CD8-positive, alpha-beta T cell (primary cell): ENCODE measurements at places on chromosomes 4 and X. TPM values are rescaled to one million over a fixed set of nuclear protein-coding genes. Genes with fewer than 3 reads are reported as not detected.

DNA sequence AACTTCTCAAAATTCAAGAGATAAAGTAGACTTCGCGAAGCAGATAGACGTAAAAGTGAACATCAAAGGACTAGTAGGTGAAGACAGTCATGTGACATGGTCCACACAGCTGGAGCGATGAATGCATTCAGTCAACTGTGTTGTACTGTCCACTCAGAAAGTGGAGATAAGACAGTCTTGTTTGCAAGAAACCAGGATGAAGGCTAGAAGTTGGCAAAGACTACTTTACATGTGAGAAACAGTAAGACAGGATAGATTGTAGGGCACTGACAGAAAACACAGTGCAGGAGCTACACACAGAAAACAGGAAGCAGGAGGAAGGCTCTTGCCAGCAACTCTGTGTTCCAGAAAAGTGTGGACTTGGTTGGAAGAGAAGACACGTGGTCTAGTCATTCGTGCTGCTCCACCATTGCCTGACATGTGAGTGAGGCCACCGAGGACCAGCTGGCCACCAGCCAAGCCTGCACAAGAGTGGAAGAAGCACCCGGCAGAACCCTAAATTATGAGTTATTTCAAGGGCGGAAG lies 78.9 kb downstream of the FAT1 start:
- no peak for DNase-seq

DNA sequence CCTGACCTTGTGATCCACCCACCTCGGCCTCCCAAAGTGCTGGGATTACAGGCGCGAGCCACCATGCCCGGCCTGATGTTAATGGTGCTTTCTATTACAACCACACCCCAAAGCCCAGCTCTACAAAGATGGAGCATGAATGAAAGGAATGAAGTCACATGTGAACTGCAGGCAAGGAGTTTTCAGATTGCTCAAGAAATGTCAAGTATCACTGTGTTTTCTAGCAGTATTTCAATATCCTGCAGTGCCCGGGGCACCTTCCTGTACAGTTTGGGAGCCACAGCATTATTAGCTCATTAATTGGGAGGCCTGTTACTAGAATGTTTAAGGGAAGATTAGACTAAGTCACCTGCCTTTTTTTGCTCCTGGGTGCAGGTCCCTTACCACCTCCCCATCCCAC lies 40.1 kb downstream of the PRIMPOL start:
- DNase-seq = no peak

DNA sequence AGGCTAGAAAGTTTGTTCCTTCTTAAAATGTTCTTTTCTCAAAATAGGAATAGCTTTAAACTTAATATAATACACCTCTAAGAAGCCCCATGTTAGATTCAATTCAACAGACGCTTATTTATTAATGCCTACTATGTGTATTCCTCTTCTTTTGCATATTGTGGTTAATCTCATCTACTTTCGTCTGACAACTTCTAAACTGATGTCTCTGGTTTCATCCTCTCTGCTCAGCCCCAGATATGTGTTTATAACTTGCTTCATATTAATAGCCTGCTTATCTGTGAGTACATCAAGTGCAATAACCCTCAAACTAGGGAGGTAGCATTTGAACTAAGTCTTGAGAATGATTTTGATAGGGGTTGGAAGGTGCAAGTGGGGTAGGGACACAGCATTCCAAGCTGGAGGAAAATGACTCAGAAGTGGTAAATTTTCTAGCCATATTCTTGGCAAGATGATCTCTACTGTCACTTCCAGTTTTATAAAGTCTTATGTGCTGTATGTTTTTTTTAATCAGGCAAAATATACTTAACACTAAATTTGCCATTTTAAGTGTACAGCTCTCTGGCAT lies 37.0 kb downstream of the STK26 start:
- DNase-seq = no peak

The GPR143 gene
- not detected for total RNA-seq

The SFRP2 gene
- not detected for total RNA-seq

GRCh38 chr4:74628852-74629620 lies 165.3 kb downstream of the BTC start:
- DNase-seq = no peak

GRCh38 chr4:14241574-14241973 lies 614.0 kb upstream of the BOD1L1 start:
- DNase-seq = no peak

The ZBTB33 gene
- 30.7 TPM for total RNA-seq

DNA sequence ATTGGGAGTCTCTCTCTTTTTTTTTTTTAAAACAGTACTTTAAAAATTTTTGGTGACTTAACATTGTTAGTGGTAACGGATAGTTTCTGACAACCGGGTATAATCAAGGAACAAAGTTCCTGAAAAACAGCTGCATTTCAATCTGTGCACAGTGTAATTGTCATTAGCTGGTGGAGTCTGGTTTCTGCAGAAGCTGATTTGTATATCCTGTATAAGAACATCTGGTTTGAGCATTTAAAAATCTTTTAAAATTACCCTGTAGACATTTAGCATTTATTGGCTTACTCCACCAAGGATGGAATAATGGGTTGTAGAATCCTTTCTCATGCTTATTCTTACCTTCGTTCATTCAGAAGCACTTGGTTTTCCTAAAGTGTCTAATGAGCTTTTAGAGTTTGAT lies 11.2 kb downstream of the JADE1 start:
- DNase-seq = no peak

- DNase-seq = no peak
Observed at GRCh38 chr4:160981083-160981482, 1182.7 kb downstream of the FSTL5 start.

The PPEF2 gene
- not detected for total RNA-seq

DNA sequence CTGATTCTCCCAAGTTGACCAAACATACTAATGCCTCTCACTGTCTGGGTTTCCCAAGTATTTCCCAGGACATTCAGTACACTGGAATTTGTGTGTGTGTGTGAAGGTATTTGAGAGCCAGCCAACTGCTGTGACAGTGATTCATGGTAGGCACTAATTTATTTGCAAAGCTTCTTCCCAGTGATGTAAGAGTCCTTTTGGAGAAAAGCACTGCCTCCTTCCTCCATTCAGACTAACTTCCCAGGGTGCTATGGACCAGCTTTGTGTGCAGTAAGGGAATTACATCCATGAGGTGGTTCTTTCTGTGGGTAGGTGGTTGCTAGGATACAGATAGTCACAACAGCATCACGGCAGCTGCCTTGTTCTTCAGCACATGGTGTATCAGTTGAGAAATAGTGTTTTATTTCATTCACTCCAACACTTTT lies 8.7 kb downstream of the EGF start:
- DNase-seq = no peak

The DAPP1 gene
- 3.2 TPM for total RNA-seq

GRCh38 chr4:140641789-140642439 lies 73.2 kb upstream of the UCP1 start:
- no peak for DNase-seq

DNA sequence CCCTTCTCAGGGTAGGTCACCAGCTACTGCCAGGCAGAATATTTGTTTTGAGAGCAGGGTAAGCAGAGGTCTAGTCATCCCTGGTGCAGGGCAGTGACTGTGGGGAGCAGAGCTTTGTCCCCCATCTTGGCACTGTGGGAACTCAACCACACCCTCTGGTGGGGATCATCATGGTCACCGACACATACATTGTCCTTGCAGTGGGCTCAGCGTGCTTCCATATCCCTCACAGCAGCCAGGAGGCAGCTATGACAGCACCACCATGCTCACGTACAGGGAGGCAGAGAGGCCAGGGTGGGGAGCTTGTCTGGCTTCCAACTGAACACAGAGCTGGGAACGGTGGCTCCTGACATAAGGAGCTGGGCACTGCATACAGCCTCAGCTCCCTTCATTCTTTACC lies 102.3 kb downstream of the ENPP6 start:
- no peak for DNase-seq

The NMU gene
- total RNA-seq = not detected

- DNase-seq = no peak
Observed at GRCh38 chr4:141079393-141079930, 53.8 kb downstream of the RNF150 start.

- DNase-seq = no peak
Observed at GRCh38 chr4:7839856-7840255, 99.8 kb downstream of the AFAP1 start.

GRCh38 chr4:77126809-77127208 lies 30.2 kb upstream of the CCNG2 start:
- DNase-seq = no peak

The GAB3 gene
- 5.0 TPM for total RNA-seq

DNA sequence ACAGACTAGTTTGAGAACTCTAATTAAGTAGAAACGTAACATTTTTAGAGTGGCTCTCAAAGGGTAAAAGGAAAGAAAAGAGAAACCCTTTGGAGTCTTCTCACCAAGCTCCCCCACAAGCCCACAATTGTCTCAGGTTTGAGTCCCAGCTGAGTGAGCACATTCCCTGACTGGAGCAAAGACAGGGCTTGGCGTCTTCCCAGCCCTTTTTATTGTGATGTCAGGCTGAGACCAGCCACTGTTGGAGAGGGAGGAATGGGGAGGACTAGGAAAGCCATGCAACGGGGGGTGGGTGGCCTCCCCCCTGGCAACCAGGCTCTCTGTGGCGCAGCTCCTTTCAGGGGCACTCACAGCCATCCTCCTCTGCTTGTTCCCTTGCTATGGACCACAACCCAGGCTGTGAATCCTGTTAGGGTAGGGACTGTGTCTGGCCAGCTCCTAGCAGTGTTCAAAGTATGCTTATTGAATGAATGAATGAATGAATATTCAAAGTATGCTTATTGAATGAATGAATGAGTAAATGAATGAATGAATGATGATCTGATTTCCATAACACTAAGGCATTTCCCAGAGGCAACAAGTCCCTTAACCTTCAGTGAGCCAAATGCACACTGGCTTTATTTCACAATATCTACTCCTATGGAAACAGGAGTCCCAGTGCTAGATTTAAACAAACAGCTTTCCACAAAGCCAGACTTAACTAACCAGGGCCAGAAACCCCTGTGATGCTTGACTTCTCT lies 413.3 kb downstream of the MID1IP1 start:
- no peak for DNase-seq

DNA sequence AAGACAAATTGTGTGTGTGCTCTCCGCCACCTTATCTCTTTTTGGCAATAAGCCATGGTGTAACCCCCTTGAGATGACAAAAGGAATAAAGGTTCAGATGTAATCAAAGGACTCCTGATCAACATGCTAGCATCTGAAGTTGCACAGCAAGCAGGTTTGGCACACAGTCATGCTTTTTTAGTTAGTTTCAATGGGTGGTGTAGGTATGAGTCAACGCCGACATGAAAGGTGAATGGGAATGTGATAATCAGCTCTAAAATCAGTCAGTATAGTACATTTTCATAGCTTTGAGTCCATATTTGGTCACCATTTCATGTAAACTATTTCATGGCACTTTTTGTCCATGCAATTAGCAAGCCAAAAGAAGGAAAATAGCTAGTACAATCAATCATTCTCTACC lies 50.4 kb upstream of the ETNPPL start:
- DNase-seq = no peak

- no peak for DNase-seq
Observed at GRCh38 chr4:158811216-158811540, 42.4 kb downstream of the FNIP2 start.

The OPN1MW gene
- not detected for total RNA-seq

GRCh38 chr4:17018013-17018412 lies 119.6 kb upstream of the LDB2 start:
- no peak for DNase-seq

The DHX15 gene
- total RNA-seq = 211 TPM

GRCh38 chrX:150942942-150943594 lies 40.1 kb upstream of the HMGB3 start:
- no peak for DNase-seq

DNA sequence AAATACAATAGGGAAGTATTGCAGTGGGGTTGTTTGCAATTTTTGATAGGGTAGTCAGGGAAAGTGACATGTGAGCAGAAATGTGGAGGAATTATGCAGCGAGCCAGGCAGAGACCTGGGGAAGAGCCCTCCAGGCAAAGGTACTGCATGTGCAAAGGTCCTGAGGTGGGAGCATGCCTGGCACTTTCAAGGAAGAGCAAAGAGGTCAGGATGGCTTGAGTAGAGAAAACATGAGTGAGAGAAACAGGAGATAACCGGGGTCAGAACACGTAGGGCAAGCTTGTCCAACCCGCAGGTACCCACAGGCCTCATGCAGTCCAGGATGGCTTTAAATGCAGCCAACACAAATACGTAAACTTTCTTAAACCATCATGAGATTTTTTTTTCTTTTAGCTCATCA lies 71.0 kb downstream of the COQ2 start:
- no peak for DNase-seq

The FAAH2 gene
- 3.5 TPM for total RNA-seq

DNA sequence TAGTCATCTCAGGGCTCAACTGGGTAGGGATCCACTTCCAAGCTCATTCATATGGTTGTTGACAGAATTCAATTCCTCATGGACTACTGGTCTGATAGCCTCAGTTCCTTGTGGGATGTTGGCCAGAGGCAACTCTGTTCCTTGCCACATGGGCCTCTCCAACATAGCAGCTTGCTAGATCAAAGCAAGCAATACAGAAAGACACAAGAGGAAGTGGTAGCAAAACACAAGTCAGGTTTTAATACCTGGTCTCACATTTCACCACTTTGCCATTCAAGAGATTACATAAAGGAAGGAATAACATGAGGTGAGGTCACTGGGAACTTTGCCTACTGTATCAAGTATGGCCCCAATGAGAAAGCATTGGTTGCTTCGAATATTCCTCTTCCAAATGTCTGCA lies 79.2 kb downstream of the PRSS12 start:
- no peak for DNase-seq
